ENCODE measurements at places on chromosomes 5 and 9.
A peak's percentile ranks its signal among the peaks of the same experiment; 100 is the strongest.

DNA sequence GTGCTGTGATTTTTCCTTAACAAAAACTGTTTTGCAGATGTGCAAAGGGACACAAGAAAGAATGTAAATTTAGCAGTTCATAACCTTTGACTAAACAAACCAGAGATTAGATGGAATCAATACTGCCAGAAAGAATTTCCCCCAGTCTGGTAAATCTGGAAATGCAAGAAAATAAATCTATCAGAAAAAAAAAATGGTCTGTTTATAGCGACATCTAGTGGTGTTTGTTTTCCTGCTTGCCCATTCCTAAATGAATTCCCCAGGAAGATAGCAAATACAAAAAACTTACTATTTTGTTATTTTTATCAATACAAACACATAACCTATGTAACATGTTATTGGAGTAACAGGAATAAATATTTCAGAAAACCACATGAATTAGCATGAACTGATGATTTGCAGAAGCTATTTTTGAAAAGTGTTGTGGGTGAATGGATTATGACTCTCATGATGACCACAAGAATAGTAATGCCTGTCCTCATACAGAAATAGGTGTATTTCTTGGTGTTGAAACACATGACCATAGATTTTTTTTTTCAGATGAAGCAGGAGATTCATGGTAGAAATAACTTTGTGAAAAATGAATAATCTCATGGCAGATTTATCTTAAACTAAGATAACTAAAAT lies 1703.8 kb downstream of the MAT2B start:
- DNase-seq, result peak; percentile 27

GRCh38 chr5:75108515-75108914 lies 56.2 kb upstream of the GCNT4 start:
- no peak for DNase-seq

DNA sequence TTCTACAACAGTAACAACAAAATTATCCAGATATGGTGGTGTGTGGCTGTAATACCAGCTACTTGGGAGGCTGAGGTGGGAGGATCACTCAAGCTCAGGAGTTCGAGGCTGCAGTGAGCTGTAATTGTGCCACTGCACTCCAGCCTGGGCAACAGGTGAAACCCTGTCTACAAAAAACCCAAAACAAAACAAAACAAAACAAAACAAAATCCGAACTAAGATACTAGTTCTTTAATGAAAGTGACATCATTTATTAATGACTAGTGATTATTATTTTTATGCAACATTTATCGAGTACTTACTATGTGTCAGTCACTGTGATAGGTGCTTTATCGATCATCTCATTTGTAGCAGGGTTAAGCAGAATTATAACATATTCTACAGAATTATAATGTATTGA lies 196.9 kb upstream of the GDNF start:
- no peak for DNase-seq

DNA sequence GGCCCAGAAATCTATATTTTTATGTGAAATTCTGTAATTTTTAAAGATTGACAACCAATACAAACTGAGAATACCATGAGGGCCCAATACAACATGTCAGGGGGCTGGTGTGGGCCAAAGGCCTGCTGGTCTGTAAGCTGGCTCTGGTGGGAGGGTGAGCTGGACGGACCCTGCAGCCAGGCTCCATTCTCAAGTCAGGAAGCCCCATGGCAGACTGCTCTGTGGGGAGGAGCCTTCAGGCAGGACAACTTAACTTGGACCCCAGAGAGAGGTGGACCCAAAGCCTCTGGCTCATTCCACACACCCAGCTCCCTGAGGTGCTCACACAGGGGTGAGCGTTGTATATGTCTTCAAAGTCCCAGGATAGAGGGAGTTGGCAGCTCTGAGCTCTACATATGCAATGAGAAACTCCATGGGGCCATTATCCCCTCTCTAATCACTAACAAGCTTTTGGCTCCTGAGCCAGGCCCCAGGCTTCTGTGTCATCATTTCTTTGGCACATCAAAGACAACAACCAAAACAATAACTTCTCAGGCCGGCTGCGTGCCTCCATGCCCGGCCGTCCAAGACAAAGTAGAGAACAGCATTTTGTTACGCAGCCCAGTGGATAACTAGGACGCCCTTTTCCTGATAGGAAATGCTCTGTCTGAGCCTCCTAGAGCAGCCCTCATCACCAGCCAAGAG lies 6.4 kb downstream of the SEPTIN8 start:
- no peak for DNase-seq

- no peak for DNase-seq
These were observed 55.0 kb downstream of the VAV2 start for GRCh38 chr9:133937120-133937519.

DNA sequence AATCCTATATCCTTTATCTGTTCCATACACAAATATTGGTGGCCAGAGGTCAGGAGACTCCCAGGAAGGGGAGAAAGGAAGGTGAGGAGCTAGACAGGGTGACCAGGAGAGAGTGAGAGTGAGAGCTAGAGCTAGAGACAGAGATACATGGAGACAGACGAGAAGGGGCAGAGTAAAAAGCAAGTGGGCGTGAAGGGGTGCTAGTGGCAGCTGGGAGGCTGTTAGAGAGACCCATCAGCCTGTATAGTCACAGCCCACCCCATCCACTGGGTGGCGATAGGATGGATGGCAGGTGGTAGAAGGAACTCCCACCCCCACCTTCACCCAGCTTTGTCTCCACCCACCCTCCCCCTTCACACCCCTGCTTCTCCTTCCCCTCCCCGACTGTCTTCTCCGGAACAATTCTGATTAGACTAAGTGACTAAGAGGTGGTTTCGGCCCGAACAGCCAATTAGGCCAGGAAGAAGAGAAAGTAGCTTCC lies 32.8 kb downstream of the PCDH1 start:
- peak; percentile 36 for DNase-seq

DNA sequence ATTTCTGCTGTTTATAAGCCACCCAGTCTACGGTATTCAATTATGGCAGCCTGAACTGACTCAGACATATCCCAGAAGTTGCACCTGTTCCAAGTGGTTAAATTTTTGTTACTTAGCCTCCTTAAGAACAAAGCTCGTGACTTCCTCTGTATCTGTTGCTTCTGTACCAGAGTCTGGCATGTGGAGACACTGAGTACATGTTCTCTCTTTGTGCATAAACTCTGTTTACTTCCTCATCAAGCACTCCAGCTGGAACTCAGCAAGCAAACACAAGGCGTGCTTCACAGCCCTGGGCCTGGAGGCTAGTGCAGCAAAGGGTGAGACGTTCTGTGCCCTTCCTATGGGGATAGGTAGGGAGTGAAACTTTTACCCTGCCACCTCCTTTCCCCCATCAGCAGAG lies 19.0 kb downstream of the C9orf152 start:
- DNase-seq, result no peak

DNA sequence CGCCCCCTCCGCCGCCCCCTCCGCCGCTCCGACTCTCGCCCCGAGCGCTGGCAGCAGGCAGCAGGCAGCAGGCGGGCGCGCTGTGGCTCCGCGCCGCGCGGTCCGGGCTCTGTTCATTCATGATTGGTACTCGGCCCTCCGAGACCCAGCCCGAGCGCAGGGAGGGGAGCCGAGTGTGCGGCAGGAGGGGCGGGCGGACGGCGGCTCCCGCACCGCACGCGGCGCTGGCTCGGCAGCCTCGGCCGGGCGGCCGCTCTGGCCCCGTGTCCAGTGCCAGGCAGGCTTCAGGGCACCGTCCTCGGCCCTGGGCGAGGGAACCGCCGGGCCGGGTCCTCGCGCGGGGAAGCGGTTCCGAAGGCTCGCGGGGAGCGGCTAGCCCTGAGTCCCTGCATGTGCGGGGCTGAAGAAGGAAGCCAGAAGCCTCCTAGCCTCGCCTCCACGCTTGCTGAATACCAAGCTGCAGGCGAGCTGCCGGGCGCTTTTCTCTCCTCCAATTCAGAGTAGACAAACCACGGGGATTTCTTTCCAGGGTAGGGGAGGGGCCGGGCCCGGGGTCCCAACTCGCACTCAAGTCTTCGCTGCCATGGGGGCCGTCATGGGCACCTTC lies at the start of gene KCNIP1:
Gene KCNIP1, plus strand, starts transcription at position 31 of the 607 bp plus-strand sequence.
- DNase-seq, result no peak

- DNase-seq, result no peak
These were observed 142.8 kb downstream of the PALM2AKAP2 start for GRCh38 chr9:109922617-109923470.

DNA sequence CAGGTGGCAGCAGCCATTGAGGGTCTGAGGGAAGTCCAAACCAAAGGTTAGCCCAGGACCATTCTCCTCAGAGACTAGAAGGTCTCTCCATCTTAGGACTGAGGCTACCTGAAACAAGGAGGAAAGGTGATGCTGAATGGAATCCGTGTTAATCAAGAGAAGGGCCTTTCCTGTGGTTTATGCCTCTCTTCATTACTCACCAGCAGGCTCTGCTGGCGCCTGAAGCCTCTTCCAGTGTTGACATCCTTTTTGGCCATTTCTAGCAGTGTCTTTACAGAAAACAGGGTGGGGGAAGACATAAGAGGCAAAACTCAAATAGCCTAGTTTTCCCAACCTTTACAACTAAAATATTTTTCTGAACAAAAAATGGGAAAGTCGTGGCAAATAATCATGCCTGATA lies 98.0 kb downstream of the ENC1 start:
- no peak for DNase-seq

GRCh38 chr5:122844910-122845228 lies 544 bp upstream of the SNX24 start:
- no peak for DNase-seq

- no peak for DNase-seq
These were observed 111.6 kb downstream of the ARHGAP26 start for GRCh38 chr5:142881784-142882126.

GRCh38 chr5:171776770-171777759 lies 8.6 kb upstream of the SMIM23 start:
- DNase-seq, result no peak

DNA sequence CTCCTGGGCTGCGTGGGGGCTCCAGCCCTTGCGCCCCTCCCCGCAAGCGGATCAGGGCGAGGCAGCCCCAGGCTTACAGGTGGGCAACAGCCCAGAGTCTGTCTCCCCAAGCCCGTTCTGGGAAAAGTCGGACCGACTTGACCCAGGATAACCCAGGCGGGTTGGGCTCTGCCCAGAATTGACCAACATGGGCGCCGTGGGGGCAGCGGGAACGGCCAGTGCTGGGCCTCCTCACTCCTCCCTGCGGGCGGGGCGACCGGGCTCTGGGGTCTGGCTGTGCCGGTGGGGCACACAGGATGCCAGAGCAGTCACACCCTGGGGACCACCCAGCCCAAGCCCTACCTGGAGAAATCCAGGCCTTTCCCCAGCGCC lies 15.3 kb upstream of the SYNPO start:
- no peak for DNase-seq

GRCh38 chr5:17190799-17191391 lies 26.5 kb upstream of the BASP1 start:
- DNase-seq, result no peak

- no peak for DNase-seq
These were observed 485.6 kb upstream of the NUDT12 start for GRCh38 chr5:104048231-104048630.

- no peak for DNase-seq
These were observed 164.0 kb downstream of the PAM start for GRCh38 chr5:102918986-102919610.

- DNase-seq, result no peak
These were observed 31.7 kb downstream of the UGCG start for GRCh38 chr9:111928359-111928720.

DNA sequence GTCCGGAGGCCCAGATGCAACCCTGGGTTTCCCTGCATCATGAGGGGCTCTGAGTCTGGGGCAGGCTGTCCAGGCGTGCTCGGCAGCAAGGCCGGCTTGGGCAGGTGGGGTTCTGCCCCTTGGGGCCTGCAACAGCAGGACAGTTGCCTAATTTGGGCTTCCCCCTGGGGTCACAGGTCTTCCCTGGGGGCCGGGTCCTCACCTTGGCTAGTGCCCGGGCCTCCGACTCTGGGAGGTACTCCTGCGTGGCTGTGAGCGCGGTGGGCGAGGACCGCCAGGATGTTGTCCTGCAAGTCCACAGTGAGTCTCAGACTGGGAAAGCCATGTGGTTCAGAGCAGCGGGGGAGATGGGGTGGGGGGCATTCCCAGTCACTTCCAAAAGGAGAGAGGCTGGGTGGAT lies 82.1 kb upstream of the ASS1 start:
- DNase-seq, result no peak

DNA sequence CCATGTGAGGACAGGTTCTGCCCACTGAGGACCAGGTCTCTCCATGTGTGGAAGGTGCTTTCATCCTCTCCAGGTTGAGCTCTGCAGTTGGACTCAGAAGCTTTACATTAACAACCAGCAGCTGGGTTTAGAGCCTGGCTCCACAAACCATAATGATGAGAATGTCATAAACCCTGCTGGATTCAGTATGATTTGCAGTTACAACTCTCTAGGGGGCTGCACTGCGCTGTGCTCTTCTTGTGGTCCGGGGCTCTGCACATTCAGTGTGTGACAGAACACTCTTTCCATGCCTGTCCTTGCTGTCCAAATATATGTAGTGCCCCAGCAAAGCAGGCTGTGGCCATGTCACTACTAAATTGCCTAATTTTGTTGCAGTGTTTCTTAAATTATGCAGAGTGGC lies 334.3 kb downstream of the ICE1 start:
- no peak for DNase-seq

GRCh38 chr5:38751103-38751502 lies 94.7 kb upstream of the OSMR start:
- no peak for DNase-seq

DNA sequence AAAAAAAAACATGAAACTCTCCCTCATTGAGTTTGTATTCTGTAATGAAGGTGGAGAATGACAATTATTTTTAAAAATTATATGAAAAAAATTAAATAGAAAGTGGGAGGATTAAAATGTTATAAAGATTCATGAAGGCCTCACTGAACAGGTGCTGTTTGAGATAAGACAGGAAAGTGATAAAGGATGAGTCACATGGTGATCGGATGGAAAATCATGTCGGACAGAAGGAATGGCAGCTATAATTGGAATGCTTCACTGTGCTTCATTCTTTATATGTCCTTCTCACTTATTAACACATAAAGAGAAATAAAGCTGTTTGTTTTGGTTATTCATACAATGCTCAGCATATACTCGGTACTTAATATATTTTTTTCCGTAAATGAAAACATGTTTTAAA lies 464.5 kb upstream of the RGMB start:
- no peak for DNase-seq

DNA sequence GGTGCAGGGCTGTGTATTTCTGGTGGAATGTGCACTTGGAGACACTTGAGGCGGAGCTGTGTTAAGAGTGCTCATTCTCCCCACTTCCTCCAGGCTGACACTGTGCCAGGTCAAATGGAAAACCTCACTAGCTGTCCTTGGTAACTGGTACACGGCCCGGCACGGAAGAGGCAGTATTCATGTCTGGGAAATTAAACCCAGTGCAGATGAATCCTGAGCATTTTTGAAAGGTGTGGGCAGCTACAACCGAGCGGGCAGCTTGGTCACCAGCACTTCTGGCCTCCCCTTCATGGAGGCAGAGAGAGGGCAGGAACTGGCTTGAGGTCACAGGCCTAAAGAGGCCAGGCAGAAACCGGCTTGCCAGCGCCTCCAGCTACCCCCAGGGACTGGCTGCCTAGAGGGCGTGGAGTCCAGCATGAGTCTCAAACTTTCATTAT lies 1.6 kb downstream of the CLPTM1L start:
- DNase-seq, result no peak

All from SW480 (cell line).